ENCODE measurements at places on chromosomes 3 and 15. TPM values are rescaled to one million over a fixed set of nuclear protein-coding genes. Genes with fewer than 3 reads are reported as not detected.

Gene ARRDC4
- total RNA-seq, result 1.1 TPM

Gene MAP1A
- 0.17 TPM for total RNA-seq

Gene HYAL2
- 4.2 TPM for total RNA-seq

Gene HES1
- total RNA-seq, result 2.4 TPM

Gene FGF12
- total RNA-seq, result not detected

DNA sequence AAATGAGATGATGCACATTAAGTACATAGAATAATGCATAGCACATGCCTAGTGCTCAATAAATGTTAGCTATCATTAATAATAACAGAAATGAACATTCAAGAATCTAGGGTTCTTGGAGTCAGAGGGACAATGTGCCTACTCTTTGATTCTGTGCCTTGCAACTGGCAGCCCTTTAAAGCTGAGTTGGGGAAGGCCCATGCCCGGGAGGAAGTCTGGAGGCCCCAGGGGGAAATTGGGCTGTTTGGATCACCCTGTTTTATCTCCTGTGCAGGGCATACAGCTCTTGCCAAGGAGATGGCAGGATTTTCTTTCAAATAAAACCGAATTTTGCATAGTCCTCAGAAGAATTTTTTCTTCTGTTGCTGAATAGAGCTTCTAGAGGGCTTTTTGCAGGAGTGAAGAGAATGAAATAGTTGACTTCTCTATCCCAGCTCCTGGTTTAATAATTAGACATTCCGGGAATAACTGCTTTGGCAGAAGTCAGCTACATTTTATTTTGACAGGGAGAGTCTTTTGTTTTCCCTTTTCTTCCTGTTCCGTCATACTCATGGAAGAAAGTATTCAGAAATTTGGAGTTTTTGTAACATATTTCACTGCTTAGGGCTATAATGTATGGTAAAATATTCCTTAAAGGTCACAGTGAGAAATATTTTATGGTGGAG is 18.0 kb upstream of the KCNAB1 start:
- no peak for DNase-seq

DNA sequence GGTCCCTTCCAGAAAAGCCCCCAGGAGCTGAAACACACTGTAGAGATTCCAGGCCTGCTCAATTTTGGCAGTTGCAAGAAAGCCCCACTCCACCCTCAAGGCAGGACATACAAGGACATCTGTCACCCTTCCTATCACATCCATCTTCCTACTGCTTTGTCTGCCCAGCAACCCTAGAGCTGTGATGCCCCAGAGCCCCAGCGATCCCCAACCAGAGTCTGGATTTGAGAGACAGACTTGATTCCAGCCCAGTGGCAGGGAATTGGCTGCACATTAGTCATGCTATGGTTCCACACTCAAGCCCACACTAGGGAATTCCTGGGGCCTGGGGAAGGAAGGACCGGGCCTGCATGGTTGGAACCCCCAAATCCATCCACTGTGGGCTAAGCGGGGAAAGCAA is 56.8 kb downstream of the ATP2B2 start:
- no peak for DNase-seq

DNA sequence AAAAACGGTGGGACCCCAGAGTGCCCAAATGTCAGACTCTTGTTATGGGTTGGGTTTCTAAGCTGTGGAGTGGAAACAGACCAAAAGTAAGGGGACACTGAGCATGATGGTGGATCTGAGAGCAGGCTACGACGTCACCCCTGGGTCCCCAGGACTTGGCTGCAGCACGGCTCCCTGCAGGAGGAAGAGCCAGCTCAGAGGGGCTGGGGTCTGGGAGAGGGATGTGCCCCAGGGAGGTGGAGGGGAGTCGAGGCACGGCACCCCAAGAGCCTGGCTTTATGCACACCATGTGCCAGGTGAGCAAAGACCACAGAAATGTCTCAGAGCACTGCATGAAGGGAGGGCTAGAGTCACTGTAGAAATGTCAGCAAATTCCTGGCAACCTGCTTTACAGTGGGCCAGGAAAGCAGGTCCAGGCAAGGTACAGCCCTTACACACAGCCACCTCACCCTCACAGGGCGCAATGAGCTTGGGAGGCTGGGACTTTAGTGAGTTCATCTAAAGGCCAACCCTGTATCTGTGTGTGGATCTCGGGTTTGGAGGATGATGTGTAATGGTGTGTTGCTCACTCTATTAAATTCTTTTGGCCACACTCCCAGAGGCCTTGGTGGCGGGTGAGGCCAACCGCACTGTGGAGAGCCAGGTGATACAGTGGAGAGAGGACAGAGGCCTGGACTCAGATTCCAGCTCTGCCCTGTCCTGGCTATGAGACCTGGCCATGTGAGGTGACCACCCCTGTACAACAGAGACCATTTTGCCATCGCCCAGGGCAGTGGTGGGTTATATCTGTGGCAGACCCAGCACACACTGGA is 14.1 kb downstream of the CTSH start:
- no peak for DNase-seq

GRCh38 chr3:101148001-101148400 is 154.8 kb upstream of the ABI3BP start:
- no peak for DNase-seq

DNA sequence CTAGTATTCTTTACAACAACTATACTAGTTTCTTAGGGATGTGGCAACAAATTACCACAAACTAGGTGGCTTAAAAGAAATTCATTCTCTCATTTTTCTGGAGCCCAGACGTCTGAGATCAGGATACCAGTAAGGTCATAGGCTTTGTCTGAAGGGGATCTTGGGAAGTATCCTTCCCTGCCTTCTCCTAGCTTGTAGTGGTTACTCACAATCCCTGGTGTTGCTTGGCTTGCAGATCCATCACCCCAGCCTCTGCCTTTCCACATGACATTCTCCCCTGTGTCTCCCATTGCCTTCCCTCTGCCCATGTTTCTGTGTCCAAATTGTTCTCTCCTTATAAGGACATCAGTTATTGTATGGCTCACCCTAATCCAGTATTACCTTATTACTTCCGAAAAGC is 24.3 kb upstream of the CLDN1 start:
- DNase-seq, result no peak

- DNase-seq, result no peak
Measured at GRCh38 chr15:69829974-69830373, 267.7 kb downstream of the TLE3 start.

Data from B cell (primary cell).